ENCODE measurements at places on chromosomes 2 and 18. TPM values are rescaled to one million over a fixed set of nuclear protein-coding genes. Genes with fewer than 3 reads are reported as not detected.

The LDLRAD4 gene
- 8.0 TPM for polyA plus RNA-seq

The PAIP2B gene
- polyA plus RNA-seq: 3.5 TPM

The SLC9A4 gene
- polyA plus RNA-seq: not detected

DNA sequence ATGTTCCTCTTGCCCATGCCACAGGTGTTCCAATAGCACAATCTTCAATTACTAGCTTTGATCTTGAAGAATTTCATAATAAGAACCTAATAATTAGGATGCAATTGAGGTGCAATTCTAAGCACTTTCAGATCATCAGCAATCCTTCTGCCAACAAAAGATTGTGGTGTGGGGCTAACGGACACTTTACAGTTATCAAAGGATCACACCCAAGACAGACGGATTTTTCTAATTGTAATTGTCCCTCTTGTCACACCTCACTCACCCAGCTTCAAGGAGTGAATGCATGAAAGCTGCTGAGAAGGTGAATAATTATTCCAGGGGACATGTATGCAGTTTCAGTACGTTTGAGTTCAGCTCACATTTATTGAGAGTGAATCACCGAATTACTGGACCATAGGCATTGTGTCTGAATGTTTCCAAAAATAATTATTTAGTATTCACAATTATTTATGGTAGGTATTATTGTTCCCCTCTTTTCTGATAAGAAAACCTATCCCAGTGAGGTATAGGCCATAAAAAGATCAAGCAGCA, 438.5 kb upstream of the TRIB2 start:
- no peak for DNase-seq

- no peak for DNase-seq
Observed at GRCh38 chr2:109719871-109720270, 74.2 kb upstream of the RGPD5 start.

Measured in hindlimb muscle (tissue), 1 donor.